ENCODE measurements at places on chromosomes 6 and 20.

GRCh38 chr6:100466410-100467128 is 1.8 kb upstream of the SIM1 start:
- DNase-seq: peak; percentile 6

GRCh38 chr6:88611721-88612120 is 351.7 kb downstream of the RNGTT start:
- DNase-seq: no peak

GRCh38 chr6:137236581-137237355 is 17.6 kb upstream of the IFNGR1 start:
- DNase-seq: no peak

GRCh38 chr6:2725999-2726567 is 24.6 kb downstream of the MYLK4 start:
- no peak for DNase-seq

DNA sequence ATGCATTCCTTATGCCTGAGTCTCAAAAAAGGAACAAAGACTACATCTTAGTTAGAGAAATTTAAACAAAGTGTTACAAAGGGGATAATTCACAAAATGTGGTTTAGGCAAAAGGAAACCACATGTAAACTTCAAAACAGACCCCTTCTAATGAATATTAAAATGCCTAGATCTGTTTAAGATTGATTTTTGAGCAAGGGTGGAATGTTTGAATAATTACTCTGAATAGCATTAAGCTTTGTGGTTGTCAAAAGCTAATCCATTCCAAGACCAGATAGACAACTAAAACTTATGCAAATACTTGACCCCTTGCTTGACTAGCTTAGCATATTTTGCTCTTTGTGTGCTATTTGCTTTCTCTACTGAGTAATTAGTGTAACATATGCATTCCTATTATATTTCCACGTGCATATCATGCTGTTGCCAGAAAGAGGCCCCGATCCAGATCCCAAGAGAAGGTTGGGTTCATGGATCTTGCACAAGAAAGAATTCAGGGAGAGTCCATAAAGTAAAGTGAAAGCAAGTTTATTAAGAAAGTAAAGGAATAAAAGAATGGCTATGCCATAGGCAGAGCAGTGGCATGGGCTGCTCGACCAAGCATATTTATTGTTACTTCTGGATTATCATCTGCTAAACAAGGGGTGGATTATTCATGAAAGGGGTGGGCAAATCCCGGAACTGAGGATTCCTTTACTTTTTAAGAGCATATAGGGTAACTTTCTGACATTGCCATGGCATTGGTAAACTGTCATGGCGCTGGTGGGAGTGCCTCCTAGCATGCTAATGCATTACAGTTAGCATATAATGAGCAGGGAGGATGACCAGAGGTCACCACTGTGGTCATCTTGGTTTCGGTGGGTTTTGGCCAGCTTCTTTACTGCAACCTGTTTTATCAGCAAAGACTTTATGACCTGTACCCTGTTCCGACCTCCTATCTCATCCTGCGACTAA is 1193.4 kb upstream of the EYS start:
- DNase-seq: no peak

- no peak for DNase-seq
These were observed 127.5 kb downstream of the EYA4 start for GRCh38 chr6:133368664-133369063.

DNA sequence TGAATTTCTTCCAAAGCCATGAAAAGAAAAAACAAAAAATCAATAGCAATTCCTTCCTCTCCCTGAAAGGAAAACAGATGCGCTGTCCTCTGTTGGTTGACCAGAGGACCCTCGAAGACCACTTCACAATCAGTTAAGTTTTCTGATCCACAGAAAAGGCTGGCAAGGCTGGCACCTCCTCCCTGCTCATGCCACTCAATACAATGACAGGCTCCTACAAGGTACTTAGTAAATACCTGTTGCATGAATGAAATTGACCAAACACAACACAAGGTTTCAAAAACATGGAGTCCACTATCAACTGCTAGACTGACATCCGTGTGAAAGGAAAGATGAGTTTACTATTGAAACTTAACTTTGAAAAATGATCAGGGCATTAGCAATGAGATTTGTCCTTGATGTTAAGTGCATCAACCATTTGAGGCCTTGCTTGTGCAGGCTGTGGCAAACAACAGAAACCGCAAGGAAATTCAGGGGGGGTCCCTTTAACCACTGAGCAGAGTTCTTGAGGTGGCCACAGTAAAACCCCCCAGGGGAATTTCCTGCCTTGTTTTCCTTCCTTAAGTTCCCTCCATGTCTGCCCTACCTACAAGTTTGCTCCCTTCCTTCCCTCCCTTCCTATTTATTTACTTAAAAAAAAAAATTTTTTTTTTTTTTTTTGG is 27.9 kb upstream of the RTF2 start:
- peak; percentile 63 for DNase-seq

- DNase-seq: no peak
These were observed 135.4 kb downstream of the AHI1 start for GRCh38 chr6:135362124-135362523.

- no peak for DNase-seq
These were observed 85.8 kb upstream of the PREP start for GRCh38 chr6:105488516-105489215.

DNA sequence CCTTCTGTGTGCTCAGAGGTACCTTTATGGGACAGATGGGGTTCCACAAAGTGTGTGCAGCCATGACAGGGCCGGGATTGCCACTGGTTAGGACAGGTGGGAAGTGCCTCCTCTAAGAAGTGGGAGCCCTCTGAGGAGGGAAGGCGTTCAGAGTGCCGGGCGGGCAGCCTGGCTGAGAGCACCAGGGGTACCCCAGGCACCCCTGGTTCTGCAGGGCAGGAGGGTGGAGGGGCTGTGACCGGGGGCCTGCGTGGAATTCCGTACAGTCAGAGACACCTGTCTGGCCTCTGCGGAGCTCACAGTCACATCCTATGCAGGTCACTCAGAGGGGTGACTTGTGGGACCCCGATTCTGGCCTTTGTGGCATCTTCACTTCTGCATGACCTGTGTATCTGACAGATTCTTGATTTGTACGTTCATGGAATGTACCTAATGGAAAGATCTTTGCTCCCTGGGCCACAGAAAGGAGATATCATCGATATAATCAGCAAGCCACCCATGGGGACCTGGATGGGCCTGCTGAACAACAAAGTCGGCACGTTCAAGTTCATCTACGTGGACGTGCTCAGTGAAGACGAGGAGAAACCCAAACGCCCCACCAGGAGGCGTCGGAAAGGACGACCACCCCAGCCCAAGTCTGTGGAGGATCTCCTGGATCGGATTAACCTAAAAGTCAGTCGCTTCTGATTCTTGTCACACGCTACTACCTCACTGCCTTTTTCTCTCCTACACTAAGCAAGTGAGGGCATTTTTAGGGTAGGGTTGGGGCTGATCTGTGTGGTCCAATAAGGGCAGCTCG is 190.9 kb downstream of the SASH1 start:
- DNase-seq: no peak

- DNase-seq: no peak
These were observed 76.3 kb downstream of the SLC22A23 start for GRCh38 chr6:3380344-3381232.

DNA sequence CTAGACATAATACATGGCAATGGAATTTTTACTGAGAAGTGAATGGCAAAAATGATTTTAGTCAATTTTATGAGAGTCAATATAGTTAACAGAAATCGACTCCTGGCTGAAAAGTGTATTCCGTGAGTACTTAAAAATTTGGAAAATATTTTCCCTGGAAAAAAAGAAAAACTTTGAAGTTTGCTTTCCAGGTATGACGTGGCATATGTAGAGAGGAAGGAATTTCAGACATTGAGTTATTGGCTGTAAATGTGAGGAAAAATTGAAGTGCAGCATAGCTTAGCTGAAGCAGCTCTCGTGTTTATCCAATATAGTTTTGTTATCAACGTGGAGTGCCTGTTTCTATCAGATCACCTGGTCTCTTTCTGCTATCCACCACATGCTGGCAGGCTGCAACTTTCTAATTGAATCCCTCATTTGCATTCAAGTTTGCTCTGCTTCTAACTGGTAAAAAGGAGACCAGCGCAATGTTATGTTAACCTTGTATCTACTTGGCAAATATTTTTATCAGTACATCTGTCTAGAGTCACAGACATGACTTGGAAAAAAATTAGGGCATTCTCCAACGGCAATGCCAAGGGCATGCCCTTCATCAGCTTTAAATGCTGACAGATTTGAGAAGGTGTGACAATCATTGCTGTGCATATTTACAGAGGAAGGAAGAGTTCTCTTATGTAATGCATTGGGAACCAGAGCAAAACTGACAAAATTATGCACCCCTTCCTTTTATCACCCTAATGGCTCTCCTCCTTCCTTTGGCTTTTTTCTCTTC is 1102.8 kb upstream of the FLRT3 start:
- no peak for DNase-seq

- DNase-seq: no peak
These were observed 188.7 kb downstream of the GMPR start for GRCh38 chr6:16427124-16427523.

- no peak for DNase-seq
These were observed 46.0 kb downstream of the DACT2 start for GRCh38 chr6:168273441-168274036.

DNA sequence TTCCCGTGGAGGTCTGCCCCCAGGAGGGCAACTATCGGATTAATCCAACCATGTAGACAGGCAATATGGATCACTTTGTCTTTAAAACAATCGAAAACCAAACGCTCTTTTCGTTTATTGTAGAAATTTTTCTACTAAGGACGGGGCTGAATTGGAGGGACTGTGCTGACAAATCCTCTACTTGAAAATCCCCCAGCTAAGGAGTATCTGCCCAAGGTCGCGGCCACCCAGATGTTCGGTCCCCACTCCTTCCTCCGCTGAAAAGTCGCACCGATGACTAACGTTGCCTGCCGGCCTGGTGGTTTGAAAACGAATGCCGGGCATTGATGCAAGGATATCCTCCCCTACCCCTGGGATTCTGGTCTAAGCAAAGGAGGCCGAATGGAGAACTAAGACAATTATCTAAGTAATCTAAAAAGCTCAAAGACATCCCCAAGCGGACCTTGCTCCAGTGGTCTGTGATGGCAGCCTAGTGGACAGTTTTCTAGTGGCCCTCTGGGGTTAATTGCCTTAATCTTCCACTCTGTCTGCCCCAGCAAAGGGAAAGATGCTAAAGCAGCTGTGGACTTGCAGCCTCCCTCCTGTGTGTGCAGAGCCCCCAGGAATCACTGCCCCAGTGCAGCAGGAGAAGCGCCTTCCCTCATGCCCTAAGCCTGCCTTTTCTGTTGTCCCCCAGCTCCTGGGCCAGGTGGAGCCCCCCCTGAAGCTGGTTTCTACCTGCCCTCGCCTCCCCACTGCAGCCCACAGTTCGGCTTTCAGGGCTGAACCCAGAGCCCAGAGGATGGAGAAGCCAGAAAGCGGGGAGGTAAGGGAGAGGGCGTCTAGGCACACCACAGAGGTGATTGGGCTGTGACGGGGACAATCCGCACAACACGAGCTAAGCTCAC is 3.6 kb upstream of the FOXC1 start:
- DNase-seq: peak; percentile 33

- no peak for DNase-seq
These were observed 8.8 kb downstream of the DEFB129 start for GRCh38 chr20:235891-236290.

DNA sequence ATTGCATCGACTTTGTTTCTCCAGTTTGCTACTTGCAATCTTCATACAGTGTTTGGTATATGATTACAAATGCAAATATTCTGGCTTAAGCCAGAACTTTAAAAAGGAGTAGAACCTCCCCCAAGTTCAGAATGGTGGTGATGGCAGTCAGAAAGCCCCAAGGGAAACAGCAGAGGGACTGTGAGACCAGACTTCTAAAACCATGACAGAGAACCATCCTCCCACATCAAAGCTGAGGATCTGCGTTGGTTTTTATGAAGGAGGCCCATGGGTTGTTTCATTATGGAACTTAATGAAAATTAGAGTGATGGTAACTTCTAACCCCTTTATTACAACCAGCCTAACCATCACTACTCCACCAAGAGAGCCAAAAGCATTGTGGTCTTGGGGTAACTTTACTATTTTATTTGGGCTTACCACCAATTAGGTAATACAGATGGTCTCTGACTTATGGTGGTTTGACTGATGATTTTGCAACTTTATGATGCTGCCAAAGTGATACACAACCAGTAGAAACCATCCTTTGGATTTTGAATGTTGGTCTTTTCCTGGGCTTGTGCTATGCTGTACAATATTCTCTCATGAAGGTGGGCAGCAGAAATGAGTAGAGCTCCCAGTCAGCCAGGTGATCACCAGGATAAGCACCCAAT is 10.9 kb upstream of the MRS2 start:
- no peak for DNase-seq

- no peak for DNase-seq
These were observed 9.6 kb downstream of the CMTR1 start for GRCh38 chr6:37442416-37443215.

GRCh38 chr20:60964911-60965310 is 287.1 kb upstream of the CDH4 start:
- DNase-seq: no peak

GRCh38 chr20:266596-267562 is 9.4 kb downstream of the DEFB132 start:
- DNase-seq: peak; percentile 95

DNA sequence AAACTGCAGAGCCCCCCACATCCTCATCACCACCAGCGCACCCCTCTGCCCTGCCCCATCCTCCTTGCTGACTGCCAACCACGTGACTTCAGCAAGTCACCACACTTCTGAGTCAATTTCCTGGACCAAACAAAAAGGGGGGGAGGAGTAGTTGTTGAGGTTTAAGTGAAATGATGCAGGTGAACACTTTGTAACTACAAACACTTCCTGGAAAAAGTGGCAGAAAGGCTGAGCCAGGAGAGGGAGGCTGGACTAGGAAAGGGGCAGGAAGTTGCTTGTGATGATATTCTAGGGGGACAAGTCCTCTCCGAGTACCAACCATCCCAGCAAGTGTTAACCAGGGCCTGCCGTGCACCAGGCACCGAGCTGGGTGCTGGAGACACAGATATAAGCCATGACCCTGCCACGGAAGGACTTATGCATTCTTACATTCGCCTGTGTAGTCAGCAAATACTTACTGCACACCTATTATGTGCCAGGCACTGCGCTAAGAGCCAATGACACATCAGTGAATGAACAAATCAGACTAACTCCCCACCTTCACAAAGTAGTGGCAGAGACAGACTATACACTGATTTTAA is 67.3 kb downstream of the PREX1 start:
- peak; percentile 70 for DNase-seq

All from activated CD4-positive, alpha-beta T cell treated with anti-CD3 and anti-CD28 coated beads for 48 hours (primary cell).